Activated T-helper 1 cell treated with Interleukin-2 at 50 U/mL for 16 hours (primary cell): ENCODE measurements at places on chromosomes 4 and X.

GRCh38 chrX:103817502-103817901 lies 14.6 kb downstream of the RAB9B start:
- DNase-seq, result no peak

GRCh38 chrX:132983496-132983895 lies 25.1 kb upstream of the HS6ST2 start:
- no peak for DNase-seq

DNA sequence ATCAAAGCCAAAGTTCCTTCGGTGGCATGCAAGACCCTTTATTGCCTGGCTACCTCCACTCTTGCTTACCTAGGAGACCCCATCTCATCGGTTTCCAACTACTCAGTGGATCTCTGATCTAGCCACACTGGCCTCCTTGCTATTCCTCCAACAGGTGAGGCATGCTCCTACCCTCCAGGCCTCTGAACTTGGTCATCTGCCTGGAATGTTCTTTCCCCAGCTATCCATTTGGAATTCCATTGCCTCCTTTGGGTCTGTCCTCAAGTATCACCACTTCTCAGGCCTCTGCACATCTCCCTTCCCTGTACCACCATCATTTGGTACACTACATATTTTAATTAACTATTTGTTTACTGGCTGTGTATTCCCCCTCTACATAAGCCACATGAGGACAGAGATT lies 11.2 kb downstream of the LGI2 start:
- DNase-seq, result no peak

DNA sequence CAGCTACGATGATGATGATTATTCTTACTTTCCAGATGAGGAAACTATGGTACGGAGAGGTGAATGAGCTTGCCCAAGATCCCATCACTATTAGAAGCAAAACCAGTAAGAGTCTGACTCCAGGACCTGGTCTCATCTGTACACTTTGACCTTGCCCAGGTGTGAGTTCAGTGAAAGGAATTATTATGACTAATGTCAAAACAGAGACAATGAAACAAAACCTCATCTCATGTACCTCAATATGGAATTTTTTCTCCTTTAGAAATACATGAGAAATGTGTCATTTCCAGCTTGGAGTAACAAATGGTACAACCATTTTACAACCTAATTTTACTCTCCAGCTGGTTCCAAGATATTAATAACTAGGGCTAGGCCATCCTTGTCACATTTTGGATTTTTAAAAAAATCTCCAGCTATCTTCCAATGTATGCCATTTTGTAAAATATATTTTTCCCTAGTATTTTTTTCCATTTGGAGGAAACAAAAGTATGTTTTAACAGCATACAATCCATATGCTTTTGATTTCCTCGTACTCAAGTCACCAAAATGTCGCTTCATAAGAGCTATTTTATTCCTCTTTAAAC lies 213.8 kb downstream of the PTTG2 start:
- DNase-seq, result no peak

DNA sequence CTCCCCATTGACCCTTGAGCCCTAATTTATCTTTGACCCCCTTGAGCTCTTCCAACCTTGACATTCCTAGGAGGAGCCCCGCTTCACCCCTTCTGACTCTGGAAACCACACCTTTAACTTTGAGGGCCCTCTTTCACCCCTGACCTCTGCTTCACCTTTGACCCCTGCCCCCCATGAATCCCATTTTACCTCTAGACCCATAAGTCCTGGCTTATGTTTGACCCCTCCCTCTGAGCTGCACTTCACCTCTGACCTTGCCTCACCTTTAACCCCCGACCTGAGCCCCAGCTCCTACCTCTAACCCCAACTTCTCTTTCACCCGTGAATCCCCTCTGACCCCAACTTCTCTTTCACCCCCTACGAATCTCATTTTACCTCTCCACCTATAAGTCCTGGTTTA lies 169.7 kb downstream of the THOC2 start:
- no peak for DNase-seq

DNA sequence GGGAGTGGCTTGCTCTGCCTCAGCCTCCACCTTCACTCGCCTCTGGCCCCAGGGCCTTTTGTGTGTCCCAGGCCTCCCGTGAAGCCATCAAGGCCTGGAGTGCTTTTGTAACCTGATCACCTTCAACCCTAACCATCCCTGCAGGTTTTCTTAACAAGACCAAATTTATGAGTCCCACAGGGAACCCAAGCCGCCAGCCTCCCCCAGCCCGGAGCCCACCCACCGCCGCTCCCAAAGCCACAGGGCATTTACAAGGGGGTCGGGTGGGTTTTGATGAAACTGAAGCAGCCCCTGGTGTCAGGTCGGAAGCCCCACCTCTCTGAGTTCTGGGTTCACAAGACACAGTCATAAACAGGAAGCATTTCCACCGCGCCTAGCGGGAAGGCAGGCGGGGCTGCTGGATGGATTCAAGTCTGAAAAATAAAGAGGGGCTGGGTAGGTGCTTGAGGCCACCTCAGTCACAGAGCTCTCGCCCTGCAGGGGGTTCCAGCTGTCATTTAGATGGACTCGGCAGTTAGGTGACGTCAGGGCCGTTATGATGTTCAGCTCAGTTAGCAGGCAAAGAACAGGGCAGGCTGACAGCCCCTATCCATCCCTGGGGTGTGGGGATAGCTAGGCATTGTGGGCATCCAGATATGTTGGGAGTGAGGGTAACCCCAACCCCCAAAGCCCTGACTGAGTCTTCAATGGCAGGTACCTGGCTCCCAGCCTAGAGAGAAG lies 128.5 kb downstream of the BCOR start:
- DNase-seq, result peak; percentile 7

- no peak for DNase-seq
Measured at GRCh38 chr4:68148800-68149685, 19.4 kb upstream of the TMPRSS11F start.

DNA sequence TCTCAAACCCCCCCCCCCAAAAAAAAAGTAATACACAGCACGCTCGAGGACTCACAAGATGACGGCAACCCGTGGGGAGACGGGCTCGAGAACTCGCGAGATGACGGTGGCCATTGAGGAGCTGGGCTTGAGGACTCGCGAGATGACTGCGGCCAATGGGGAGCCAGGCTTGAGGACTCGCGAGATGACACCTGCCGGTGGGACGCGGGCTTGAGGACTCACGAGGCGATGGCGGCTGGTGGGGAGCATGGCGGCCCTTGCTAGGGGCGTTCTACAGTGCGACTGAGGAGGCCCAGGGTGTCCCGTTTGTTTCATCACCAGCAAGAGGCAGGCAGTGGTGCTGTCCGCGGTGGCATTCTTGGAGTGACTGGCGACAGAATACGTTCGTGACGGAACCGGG lies 172.4 kb upstream of the MAGEB16 start:
- DNase-seq, result no peak
